Uterine smooth muscle cell (primary cell): ENCODE measurements at places on chromosomes 1 and 21. TPM values are rescaled to one million over a fixed set of nuclear protein-coding genes. Genes with fewer than 3 reads are reported as not detected.

The KLHDC7A gene
- total RNA-seq, result not detected in 2 replicates

The PPIAL4G gene
- total RNA-seq, result under 0.01 TPM in 1 of 2 replicates, not detected in the other

The TMEM240 gene
- 3.3 and 7.2 TPM in 2 replicates for total RNA-seq

The CYP4X1 gene
- total RNA-seq, result not detected in 2 replicates
